Central memory CD4-positive, alpha-beta T cell (primary cell): ENCODE measurements at places on chromosomes 5 and 9.
A peak's percentile ranks its signal among the peaks of the same experiment; 100 is the strongest.

GRCh38 chr5:128736553-128736952, 198.5 kb upstream of the FBN2 start:
- no peak for DNase-seq

DNA sequence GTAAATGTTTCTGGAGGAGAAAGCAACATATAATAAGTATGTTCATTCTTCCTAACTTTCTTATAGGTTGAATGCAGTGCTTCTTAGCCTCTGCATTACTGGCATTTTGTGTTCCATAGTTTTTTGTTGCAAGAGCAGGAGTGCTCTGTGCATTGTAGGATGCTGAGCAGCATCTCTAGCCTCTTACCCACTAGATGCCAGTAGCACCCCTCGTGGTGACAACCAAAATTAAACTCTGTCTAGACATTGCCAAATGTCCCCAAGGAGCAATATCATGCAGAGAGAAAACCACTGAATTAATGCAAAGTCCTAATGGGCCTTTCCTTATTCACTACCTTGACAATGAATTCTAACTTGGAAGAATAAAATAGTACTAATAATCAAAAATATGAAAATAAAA, 147.0 kb downstream of the GLIS3 start:
- no peak for DNase-seq

DNA sequence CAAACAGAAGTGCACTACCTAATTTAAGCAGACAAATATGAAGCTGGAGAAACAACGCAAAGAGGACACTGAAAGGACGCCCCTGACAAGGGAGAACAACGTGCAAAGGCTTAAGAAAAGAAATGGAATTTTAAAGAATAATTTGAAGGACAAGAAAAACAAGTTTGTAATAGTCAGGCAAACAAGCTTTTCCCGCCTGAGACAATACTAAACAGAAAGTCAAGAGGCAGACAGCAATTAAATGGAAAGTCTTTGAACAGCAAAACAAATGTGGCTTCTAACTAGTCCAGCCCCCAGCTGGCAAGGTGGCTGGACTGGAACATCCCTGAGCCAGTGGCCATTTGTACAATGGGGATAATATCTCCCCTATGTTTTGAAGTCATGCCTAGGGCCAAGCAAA, 63.3 kb downstream of the SIL1 start:
- DNase-seq, result no peak

- DNase-seq, result no peak
Measured at GRCh38 chr5:137221943-137222342, 277.2 kb downstream of the SPOCK1 start.

GRCh38 chr9:79395755-79396154, 176.0 kb upstream of the TLE4 start:
- no peak for DNase-seq

- DNase-seq, result no peak
Measured at GRCh38 chr9:2127486-2127885, 112.3 kb downstream of the SMARCA2 start.

DNA sequence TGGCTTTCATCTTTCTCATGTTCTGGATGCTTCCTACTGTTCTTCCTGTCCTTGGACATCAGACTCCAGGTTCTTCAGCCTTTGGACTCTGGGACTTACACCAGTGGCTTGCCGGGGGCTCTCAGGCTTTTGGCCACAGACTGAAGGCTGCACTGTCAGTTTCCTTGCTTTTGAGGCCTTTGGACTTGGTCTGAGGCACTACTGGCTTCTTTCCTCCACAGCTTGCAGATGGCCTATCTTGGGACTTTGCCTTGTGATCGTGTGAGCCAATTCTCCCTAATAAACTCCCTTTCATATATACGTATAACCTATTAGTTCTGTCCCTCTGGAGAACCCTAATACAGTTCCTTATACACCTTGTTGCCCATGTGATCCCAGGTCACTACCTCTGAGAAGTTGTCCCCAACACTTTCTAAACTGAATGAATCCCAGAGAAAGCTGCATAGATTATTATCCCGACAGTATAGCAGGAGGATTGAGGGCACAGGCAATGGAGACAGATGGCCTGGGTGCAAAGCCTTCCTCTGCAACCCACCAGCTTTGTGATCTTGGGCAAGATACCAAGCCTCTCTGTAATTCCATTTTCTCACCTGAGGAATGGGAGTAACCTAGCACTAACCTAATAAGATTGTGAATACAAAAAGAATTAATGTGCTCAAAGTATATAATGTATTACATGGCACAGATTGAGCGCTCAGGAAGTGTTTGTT, 449.6 kb upstream of the BRINP1 start:
- no peak for DNase-seq

DNA sequence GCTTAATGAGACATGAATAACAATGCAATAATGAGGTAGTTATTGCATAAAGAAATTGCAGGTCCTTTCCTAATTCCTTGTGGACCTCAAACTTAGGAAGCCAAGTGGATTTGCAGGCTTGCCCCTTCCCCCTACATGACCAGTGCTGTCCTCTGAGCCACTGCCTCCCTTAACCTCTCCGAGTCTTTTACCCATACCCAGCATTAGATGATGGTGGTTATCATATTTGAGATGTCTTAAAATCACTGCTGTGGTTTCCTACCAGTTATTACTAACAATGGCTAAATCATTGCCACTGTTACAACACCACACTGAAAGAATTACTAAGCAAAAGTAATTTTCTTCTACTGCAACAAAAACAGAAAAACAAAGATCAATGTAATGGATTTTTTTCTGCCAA, 170.8 kb downstream of the EDIL3 start:
- DNase-seq, result no peak

GRCh38 chr5:78499485-78499884, 139.1 kb downstream of the SCAMP1 start:
- DNase-seq, result no peak

DNA sequence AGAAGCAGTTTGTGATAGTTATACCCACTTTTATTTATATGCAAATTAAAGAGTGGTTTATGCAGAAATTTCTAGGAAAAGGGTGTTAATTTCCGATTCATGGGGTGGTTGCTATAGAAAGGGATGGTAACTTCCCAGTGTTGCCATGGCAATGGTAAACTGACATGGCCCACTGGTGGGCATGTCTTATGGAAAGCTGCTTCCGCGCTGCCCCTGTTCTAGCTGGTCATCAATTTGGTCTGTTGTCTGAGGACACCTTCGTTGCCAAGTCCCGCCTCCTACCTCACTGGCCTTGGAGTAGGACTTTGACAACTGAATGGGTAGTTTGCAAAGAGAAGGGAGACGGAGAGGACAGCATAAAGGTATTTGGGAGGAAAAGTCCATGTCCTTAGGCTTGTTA, 74.0 kb upstream of the SMIM23 start:
- DNase-seq, result no peak

- DNase-seq, result no peak
Measured at GRCh38 chr5:1523480-1523792, 324 bp downstream of the LPCAT1 start.

DNA sequence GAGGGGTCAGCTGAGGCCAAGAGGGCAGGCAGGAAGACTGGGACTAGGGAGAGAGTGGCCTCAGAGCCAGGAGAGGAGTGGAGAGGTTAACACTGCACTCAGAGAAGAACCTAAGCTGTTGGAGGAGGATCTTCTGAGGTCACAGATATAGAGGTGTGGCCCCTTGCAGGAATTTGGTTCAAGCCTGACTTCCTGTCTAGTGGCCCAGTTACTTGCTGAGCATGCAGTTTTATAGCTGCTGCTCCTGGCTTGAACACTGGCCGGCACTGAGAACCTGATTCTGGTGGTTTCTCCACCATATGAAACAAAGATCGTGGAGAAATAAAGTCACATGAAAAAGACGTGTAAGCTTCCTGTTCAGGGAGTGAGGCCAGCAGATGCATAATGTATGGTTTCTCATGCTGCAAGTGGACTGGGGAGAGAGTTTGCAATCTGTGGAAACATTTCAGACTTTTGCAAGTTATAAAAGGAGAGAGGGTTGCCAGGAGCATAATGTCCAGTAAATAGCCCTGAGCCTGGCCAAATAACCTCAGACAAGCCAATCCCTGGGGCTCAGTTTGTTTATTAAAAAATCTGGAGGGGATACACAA, 82.6 kb downstream of the GALNT10 start:
- DNase-seq, result peak; percentile 2

GRCh38 chr9:76366275-76366674, 28.0 kb downstream of the RFK start:
- DNase-seq, result no peak

- DNase-seq, result no peak
Measured at GRCh38 chr5:38847559-38848347, 1.9 kb downstream of the OSMR start.

GRCh38 chr5:61618577-61618976, 286.5 kb downstream of the ZSWIM6 start:
- DNase-seq, result no peak

DNA sequence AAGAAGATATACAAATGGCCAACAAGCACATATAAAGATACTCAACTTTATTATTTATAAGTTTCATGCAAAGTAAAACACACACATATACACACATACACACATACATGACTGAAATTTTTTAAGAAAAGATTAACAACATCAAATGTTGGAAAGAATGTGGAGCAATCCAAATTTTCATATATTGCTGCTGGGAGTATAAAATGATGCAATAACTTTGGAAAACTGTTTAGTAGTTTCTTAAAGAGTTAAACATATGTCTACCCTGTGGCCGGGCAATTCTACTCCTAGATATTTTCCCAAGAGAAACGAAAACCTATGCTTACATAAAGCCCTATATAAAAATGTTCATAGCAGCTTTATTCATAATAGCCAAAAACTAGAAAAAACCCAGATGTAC, 99.8 kb upstream of the NR4A3 start:
- DNase-seq, result no peak

GRCh38 chr5:63011158-63011557, 432.5 kb downstream of the LRRC70 start:
- no peak for DNase-seq

DNA sequence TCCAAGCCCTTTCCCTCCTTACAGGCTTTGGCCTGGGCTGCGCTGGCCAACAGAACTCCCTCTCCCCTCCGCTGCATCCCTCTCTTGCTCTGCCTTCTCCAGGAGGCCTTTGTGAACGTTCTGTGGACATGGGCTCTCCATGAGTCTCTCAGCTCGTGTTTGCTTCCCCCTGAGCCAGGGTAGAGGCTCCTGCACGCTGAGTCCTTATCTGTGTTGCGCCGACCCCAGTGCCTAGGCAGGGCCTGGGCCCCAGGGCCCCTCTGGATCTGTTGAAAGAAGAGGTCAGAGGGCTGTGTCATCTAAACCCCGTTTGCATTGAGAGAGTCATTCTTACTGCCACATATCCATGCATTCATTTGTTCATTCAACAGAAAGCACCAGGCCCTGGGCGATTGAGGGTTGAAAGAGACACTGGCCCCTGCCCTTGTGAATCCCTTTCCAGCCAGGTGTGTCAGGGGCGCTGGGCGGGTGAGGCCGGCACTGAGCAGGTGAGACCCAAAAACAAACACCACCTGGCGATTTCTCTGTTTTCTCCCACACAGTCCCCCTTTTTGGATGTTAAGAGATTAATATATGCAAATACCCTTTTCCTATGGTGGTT, 111.2 kb upstream of the IER5L start:
- no peak for DNase-seq

DNA sequence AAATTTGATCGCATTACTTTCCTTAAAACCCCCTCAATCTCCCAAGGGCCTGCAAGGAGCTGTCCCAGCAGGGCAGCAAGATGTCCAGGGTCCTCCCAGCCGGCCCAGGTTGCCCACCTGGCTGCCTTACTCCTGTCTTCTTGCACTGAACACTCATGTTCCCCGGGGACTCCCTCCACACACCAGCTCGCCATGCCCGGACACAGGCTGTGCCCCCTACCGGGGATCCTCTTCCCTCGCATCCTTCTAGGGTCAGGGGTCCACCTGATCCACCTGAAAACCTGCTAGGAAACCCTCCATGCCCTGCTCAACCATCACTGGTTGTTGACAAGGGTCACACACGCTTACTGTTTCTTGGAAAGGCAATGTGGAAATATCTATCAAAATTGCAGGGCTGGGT, 172.0 kb upstream of the MSX2 start:
- no peak for DNase-seq

DNA sequence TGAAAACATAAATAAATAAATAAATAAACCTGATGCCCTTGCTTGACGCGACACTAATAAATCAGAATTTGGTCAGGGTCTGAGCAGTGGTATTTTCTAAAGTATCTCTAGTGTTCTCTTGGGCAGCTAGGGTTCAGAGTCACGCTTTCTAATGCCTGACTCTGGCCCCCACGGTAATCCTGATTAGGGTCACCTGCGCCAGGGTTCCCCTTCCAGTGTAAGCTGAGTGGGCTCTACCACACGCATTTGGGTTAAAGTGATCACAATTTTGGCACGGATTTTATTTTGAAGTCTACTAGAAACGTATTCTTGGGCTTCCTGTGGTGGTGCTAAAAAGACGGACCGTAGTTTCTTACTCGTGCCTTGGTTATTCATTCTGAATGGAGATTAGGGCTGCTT, 651 bp downstream of the TTC1 start:
- no peak for DNase-seq

- no peak for DNase-seq
Measured at GRCh38 chr9:120394058-120394669, 185.8 kb downstream of the CDK5RAP2 start.

DNA sequence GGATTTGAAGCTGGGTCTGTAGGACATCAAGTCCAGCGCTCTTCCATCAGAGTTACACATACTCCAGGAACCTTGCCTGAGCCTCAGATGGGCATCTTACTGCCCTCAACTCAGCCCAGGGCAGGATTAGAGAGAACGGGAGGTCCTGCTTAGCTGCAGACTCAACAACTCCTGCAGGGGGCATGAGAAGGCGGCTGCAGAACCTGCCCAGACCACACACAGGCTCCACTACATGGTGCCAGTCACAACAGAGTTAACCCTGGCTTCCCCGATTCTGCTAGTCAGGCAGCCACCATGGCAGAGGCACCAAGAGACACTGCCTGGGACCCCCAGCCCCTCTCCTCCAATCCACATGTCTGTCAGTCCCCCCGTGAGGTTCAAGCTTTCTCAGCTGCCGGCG, 23.9 kb upstream of the CPLX2 start:
- DNase-seq, result no peak

GRCh38 chr5:123585871-123586270, 73.9 kb downstream of the CSNK1G3 start:
- no peak for DNase-seq

DNA sequence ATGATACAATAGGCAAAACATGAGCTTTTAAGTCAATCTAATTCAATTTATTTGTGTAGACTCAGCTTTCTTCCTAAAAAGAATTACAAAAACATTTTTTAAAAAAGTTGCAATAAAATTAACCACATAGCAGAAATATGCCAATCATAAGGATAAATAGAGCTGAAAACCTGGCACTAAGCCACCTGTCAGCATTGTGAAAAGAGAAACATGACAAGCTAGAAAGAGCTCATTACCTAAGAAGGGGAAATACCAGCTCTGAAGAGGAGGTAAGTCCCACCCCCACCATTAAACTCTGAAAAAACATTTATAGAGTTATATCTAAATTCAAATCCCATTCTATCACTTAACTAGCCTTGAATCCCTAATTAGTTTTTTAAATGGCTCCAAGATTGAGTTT, 372.9 kb downstream of the OSTF1 start:
- DNase-seq, result no peak
